ENCODE measurements at places on chromosomes 1 and 21. TPM values are rescaled to one million over a fixed set of nuclear protein-coding genes. Genes with fewer than 3 reads are reported as not detected.

Gene NHLH2
- total RNA-seq = not detected

Gene GRHL3
- total RNA-seq = not detected

Gene MPL
- total RNA-seq = not detected

Gene LRRC53
- total RNA-seq = not detected

Gene ARHGAP30
- 0.35 TPM for total RNA-seq

Gene TMEM269
- 0.34 TPM for total RNA-seq

Gene RGS5
- total RNA-seq = 0.87 TPM

Gene C1orf174
- total RNA-seq = 40.8 TPM

Gene HAO2
- total RNA-seq = not detected

- DNase-seq = no peak
- no peak overlapping the region for H3K27ac ChIP-seq
- peaks cover 36% of the 10 kb centered on the region for H3K27me3 ChIP-seq
- H3K4me3 ChIP-seq = no peak overlapping the region
These were observed 142.4 kb upstream of the ETS2 start for GRCh38 chr21:38663282-38663681.

- H3K36me3 ChIP-seq = no peaks in the 10 kb centered on the region
- peaks cover 14% of the 10 kb centered on the region for H3K27me3 ChIP-seq
- no peak for DNase-seq
- H3K4me1 ChIP-seq = no peaks in the 10 kb centered on the region
- no peak overlapping the region for H3K4me3 ChIP-seq
These were observed 34.9 kb downstream of the UTP25 start for GRCh38 chr1:209862391-209863356.

- peaks cover 87% of the 10 kb centered on the region for H3K27me3 ChIP-seq
- DNase-seq = no peak
- H3K27ac ChIP-seq = no peak overlapping the region
- H3K4me1 ChIP-seq = no peaks in the 10 kb centered on the region
- no peak overlapping the region for H3K4me3 ChIP-seq
These were observed 638 bp upstream of the OLIG2 start for GRCh38 chr21:33025106-33025488.

GRCh38 chr1:174160109-174160473, 771 bp downstream of the RABGAP1L start:
- H3K4me3 ChIP-seq = peak overlapping the region; percentile 78
- DNase-seq = peak; percentile 76
- H3K27me3 ChIP-seq = no peaks in the 10 kb centered on the region
- peak overlapping the region; percentile 92 for H3K27ac ChIP-seq
- H3K4me1 ChIP-seq = peaks cover 56% of the 10 kb centered on the region
- peaks cover 6% of the 10 kb centered on the region for H3K36me3 ChIP-seq

DNA sequence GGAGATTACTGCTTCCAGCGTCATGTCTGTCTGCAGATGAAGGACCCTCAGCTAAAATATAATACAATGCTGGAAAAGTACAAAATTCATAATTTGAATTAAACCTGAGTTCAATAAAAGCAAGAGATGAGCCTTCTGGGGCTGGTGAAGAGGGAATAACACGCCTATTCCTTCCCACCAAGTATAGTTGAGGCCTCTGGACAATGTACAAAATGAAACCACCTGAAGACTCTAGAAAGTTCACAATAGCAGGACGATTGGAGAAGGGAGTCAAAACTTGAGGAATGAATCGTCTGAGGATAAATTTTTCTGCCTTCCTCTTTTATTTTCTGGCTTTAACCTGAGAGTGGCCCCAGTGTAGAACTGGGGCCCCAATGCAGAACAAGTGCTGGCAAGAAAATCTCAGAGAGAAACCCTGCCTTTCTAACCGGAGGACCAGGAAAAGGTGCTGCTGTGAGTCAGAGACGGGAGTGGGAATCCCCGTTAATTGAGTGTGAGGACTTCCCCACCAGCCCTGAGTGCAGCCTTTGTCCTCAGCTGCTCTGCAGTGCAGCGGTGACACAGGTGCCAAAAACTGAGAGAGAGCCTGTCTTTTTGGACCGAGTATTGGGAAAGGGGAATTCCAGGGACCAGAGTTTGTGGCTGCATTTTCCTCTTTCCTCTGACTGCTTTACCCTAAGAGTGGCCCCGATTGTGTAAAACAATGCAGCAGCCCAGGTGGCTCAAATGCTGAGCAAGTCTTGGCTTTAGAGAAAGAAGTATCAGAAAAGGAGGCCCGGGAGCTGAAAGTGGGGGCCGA, 264.9 kb downstream of the DYRK1A start:
- no peak for DNase-seq
- H3K4me3 ChIP-seq = no peak overlapping the region
- H3K27me3 ChIP-seq = peaks cover 8% of the 10 kb centered on the region
- H3K27ac ChIP-seq = no peak overlapping the region
- no peaks in the 10 kb centered on the region for H3K4me1 ChIP-seq

DNA sequence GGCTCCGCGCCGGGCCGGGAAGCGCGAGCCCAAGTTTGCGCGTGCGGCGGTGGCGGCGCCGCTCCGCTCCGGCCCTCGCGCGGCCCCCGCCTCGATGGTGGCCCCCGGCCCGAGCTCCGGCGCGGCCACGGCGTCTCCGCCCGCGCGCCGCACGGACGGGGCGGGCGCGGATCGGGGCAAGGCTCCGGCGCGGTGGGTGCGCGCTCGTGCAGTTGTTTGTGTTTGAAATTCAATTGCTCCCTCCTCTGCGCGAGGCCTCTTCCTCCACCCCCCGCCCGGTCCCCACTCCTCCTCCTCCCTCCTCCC, at the start of gene HDGF:
TSS of gene HDGF (minus strand) at position 225 of the 306 bp plus-strand sequence. CDS start 246 bp downstream, outside the sequence.
- H3K36me3 ChIP-seq = peaks cover 29% of the 10 kb centered on the region
- H3K4me1 ChIP-seq = peaks cover 37% of the 10 kb centered on the region
- peak within 1 kb of the TSS; percentile 89 for H3K27ac ChIP-seq
- no peak for DNase-seq
- no peaks in the 10 kb centered on the region for H3K27me3 ChIP-seq

DNA sequence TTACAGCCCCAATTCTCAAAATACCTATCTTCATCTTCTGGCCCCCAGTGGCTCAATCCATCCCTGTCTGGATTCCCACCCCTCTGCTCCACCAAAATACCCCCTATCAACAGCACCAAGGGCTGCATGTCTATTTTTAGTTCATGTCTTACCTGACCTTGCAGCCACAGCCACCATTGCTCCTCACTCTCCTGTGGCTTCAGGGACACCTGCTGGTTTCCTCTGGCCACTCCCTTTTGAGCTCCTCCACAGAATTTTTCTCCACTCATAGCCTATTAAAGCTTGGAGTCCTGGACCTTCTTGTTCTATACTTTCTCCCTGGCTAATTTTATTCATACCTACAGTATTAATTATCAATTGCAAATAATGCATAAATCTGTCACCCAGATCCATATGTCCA, 125.3 kb upstream of the NGF start:
- H3K27ac ChIP-seq = no peak overlapping the region
- H3K4me3 ChIP-seq = no peak overlapping the region
- no peaks in the 10 kb centered on the region for H3K4me1 ChIP-seq
- no peak for DNase-seq

- no peak overlapping the region for H3K27ac ChIP-seq
- no peak overlapping the region for H3K4me3 ChIP-seq
- DNase-seq = no peak
These were observed 108.8 kb upstream of the KCNK1 start for GRCh38 chr1:233505130-233505529.

- H3K4me3 ChIP-seq = no peak overlapping the region
- peaks cover 59% of the 10 kb centered on the region for H3K27me3 ChIP-seq
- no peak for DNase-seq
- no peaks in the 10 kb centered on the region for H3K36me3 ChIP-seq
- no peak overlapping the region for H3K27ac ChIP-seq
These were observed 21.8 kb downstream of the ACTA1 start for GRCh38 chr1:229412056-229412455.

- H3K27me3 ChIP-seq = no peaks in the 10 kb centered on the region
- no peak for DNase-seq
- no peaks in the 10 kb centered on the region for H3K36me3 ChIP-seq
- no peak overlapping the region for H3K27ac ChIP-seq
These were observed 1522.3 kb upstream of the TPTE start for GRCh38 chr21:8998946-8999681.

DNA sequence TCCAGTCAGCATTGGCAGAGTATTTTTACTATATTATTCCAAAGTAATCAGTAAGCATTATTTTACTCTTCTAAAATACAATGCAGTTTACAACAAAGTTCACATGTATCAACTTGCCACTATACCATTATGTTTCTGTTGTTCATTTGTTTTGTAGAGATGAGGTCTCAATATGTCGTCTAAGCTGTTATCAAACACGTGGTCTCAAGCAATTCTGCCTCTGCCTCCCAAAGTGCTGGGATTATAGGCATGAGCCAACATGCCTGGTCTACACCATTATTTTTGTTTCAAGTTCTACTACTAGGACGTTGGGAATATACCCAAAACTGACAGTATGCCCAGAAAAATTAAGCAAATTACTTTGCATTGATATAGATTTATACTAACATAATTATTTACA, 19.8 kb downstream of the FAF1 start:
- H3K4me3 ChIP-seq = no peak overlapping the region
- DNase-seq = no peak
- peaks cover 54% of the 10 kb centered on the region for H3K36me3 ChIP-seq
- H3K27ac ChIP-seq = no peak overlapping the region
- no peaks in the 10 kb centered on the region for H3K27me3 ChIP-seq
- H3K4me1 ChIP-seq = peaks cover 17% of the 10 kb centered on the region

GRCh38 chr1:43505077-43505780, 25.5 kb upstream of the PTPRF start:
- no peak overlapping the region for H3K4me3 ChIP-seq
- DNase-seq = no peak
- no peaks in the 10 kb centered on the region for H3K36me3 ChIP-seq

DNA sequence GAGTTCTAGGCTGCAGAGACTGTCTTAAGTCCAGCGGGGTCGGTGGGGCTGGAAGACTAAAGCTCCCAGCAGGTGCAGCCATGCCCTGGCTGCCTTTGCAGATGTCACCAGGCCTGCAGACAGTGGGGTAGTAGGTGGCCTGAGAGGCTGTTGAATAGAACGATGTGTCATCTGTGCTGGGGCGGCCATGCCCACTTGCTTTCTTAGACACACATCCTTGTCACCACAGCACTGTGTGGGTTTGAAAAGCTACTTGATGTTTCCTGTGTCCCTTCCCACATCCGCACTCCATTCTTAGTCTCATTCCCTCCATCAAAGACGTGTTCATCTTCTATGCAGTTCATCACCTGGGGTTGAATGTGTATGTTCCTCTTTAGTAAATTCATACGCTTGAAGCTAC, 184.5 kb upstream of the TMEM51 start:
- peaks cover 2% of the 10 kb centered on the region for H3K36me3 ChIP-seq
- H3K27me3 ChIP-seq = no peaks in the 10 kb centered on the region
- DNase-seq = no peak
- H3K4me1 ChIP-seq = peaks cover 4% of the 10 kb centered on the region
- no peak overlapping the region for H3K4me3 ChIP-seq

DNA sequence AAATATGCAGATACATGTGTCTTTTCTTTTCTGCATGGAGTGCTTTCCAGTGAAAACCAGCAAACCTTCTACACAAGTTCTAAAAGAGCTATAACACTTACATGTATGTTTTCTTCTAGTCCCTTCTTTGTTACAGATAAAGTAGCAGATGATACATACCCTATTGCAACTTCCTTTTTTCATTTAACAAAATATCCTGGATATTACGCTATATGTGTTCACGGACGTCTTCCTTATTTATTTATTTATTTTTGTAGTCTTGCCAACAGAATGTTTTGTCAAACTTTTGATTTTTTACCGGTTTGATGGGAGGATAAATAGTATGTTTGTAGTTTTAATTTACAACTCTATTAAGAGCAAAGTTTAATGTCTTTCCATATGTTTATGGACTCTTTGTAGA, 5.2 kb upstream of the GALNT2 start:
- H3K36me3 ChIP-seq = no peaks in the 10 kb centered on the region
- H3K27ac ChIP-seq = no peak overlapping the region
- H3K27me3 ChIP-seq = peaks cover 7% of the 10 kb centered on the region
- DNase-seq = no peak
- H3K4me3 ChIP-seq = no peak overlapping the region

GRCh38 chr1:198499588-198499987, 40.9 kb downstream of the ATP6V1G3 start:
- no peaks in the 10 kb centered on the region for H3K36me3 ChIP-seq
- no peak for DNase-seq
- H3K27me3 ChIP-seq = no peaks in the 10 kb centered on the region
- no peak overlapping the region for H3K27ac ChIP-seq
- H3K4me1 ChIP-seq = no peaks in the 10 kb centered on the region

DNA sequence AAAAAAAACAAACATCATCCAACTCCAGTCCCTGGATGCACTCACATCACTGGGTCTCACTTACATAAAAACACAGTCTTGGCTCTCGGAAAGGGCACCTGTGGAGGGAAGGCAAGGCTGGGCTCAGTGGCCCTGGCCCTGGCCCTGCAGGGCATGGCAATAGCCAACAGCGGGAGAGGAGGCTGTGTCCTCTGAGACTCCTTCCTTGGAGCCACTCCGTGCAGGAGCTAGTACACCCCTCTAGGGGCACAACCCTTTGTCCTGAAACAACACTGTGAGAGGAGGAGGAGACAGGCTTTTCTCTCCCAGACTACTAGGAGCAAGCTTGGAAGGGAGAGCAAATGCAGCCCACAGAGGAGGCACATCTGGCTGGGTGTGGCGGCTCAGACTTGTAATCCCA, 28.0 kb downstream of the URB1 start:
- H3K36me3 ChIP-seq = peaks cover 99% of the 10 kb centered on the region
- H3K4me1 ChIP-seq = no peaks in the 10 kb centered on the region
- no peak for DNase-seq
- no peak overlapping the region for H3K4me3 ChIP-seq
- H3K27ac ChIP-seq = no peak overlapping the region
- no peaks in the 10 kb centered on the region for H3K27me3 ChIP-seq

DNA sequence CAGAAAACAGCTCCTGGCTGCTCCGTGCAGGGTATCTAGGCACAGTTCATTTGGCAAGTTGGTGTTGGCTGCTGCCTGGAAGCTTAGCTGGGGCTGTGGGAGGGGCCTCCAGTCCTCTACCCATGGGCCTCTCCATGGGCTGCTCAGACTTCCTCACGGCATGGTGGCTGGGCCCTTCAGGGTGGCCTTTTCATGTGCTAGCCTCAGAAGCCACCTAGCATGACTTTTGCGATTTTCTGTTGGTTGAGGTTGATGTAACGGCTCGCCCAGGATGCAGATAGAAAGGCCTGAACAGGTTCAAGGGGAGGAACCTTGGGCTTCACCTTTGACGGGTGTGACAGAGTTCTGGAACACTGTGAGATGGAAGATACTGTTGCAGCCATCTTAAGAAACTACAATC, 25.8 kb upstream of the LHX4 start:
- H3K27me3 ChIP-seq = no peaks in the 10 kb centered on the region
- no peak overlapping the region for H3K4me3 ChIP-seq
- H3K36me3 ChIP-seq = no peaks in the 10 kb centered on the region
- no peak for DNase-seq
- no peaks in the 10 kb centered on the region for H3K4me1 ChIP-seq
- H3K27ac ChIP-seq = no peak overlapping the region

- no peaks in the 10 kb centered on the region for H3K36me3 ChIP-seq
- H3K27me3 ChIP-seq = no peaks in the 10 kb centered on the region
- H3K4me1 ChIP-seq = no peaks in the 10 kb centered on the region
- no peak overlapping the region for H3K4me3 ChIP-seq
- H3K27ac ChIP-seq = no peak overlapping the region
These were observed 345.7 kb downstream of the ZNF326 start for GRCh38 chr1:90340606-90341005.

Data from K562 (cell line).